ENCODE measurements at places on chromosomes 12 and 14.

- no peak for DNase-seq
These were observed 45.8 kb upstream of the HMGA2 start for GRCh38 chr12:65778258-65779090.

GRCh38 chr14:36556811-36557433, 25.5 kb downstream of the NKX2-8 start:
- peak; percentile 70 for DNase-seq

DNA sequence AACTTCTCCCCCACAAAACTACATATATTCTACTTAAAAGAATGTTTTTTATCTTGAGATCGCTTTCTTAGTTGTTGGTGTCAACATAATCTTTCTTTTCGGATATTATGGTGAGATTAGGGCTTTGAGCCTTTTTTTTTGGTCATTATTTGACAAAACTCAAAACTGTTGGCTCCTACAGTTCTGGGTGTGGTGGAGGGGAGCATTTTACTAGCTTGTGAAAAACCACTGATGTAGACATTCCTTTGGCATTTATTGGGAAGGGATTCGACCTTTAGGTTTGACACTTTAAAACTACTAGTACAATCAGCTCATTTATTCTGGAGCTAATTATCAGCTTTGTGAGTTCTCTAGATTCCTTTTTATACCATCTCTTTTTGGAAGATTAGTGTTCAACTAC, 24.4 kb downstream of the MSRB3 start:
- DNase-seq = no peak

GRCh38 chr14:74542056-74542685, 48.6 kb downstream of the ISCA2 start:
- DNase-seq = no peak

DNA sequence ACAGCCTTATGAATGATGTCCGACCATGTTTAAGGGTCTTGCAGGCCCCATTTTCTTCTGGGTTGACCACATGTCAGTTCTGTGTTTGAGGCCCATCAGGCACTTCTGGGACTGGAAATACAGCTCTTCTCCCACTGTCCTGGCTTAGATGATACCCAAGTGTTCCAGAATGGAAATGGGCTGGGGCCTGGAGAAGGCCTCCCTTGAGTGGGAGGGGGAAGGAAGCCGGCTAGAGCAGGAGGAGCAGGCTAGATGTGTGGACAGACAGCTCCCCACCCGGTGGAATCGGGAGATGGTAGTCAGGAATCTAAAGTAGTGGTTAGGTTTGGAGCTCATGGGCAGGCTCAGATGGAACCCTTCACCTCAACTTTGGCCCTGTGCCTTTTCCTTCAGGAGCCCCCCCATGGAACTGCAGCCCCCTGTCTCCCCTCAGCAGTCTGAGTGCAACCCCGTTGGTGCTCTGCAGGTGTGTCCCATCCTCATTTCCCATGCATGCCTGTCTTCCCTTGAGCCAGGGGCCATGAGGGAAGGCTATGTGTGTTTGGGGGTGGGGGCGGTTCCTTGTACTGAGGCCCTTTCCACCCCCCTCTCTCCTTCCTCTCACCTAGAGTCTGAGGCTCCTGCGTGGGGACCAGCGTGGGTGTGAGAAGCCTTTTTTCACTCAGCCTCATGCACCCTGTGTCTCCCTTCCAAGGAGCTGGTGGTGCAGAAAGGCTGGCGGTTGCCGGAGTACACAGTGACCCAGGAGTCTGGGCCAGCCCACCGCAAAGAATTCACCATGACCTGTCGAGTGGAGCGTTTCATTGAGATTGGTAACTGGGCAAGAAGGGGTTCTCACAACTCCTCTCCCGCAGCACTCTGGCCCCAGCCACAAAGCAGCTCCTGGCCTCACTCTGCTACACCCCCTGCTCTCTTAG, 3.0 kb downstream of the NPFF start:
- DNase-seq = no peak

DNA sequence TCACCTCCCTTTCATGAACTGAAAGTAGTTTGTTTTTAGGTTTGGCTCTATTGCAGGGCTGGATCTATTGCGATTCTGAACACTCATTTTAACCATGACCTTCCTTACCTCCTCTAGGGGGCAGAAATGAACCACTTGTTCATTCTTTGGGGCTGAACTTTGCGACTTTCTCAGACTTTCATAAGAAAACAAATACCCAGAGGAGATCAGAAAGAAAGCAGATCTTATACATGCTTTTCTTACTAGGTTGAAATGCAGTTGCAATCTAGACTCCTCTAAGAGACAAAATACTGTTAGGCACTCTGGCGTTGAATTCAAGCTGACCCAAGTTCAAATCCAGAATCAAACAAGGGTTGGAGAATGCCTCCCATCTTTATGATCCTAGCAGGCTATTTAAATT, 32.6 kb upstream of the PLEKHG3 start:
- DNase-seq = peak; percentile 85

- no peak for DNase-seq
These were observed 38.8 kb downstream of the CBX5 start for GRCh38 chr12:54240971-54241588.

GRCh38 chr14:66038618-66039017, 447.6 kb upstream of the CCDC196 start:
- DNase-seq = peak; percentile 58

- DNase-seq = peak; percentile 63
These were observed 386.1 kb downstream of the SEC23A start for GRCh38 chr14:38716926-38717325.

DNA sequence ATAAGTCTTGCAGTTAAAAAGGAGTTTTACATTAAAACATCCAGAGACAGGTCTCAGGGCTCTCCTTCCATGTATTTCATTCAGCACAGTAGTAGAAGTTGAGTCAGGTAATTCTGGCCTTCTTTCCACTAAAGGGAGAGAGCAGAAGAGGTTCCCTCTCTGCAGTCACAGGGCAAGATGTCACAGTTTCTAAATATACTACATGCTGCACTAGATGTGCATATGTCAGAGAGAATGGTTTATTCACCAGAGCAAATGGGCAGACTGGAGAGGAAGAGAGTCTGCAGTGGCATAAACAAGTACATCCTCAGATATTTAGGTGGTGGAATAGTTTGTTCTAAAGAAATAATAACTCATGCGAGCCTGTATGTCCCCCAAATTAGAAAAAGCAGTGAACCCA, 132.0 kb downstream of the KICS2 start:
- no peak for DNase-seq

- no peak for DNase-seq
These were observed 40.2 kb downstream of the HEATR5A start for GRCh38 chr14:31380106-31380505.

DNA sequence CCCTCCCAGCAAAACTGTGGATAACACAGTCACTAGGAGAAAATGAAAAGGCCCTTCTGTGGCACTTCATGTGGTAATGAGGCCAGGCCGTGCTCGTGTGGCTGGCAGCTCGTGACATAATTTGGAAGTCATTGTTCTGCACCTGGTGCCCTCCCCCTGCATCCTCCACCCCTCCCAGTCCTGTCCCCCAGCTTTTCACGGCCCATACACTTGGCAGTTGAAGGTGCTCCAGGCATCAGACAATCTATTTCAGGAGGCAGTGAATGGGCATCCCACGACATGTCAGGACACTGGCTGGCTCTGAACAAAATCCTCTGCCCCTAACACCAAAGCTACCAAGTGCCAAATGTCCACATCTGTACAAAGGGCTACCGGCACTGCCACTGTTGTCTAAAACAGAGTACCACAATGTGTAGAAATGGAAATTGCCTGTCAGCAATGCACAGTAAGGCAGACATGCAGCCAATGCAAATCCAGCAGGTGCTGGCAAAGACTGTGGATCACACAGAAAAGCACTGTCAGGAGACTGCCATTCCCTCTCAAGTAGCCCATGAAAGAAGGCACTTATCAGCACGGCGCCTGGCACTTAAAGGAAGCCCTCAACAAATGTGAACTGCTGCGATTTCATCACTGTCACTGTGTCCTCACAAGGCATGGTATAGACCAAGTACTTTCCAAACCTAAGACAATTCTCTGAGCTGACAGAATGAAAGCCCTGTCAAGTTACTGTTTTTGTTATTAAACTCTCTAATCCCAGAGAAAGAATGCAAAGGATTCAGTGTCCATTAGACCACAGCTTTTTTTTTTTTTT, 39.1 kb downstream of the CORO1C start:
- DNase-seq = peak; percentile 87

DNA sequence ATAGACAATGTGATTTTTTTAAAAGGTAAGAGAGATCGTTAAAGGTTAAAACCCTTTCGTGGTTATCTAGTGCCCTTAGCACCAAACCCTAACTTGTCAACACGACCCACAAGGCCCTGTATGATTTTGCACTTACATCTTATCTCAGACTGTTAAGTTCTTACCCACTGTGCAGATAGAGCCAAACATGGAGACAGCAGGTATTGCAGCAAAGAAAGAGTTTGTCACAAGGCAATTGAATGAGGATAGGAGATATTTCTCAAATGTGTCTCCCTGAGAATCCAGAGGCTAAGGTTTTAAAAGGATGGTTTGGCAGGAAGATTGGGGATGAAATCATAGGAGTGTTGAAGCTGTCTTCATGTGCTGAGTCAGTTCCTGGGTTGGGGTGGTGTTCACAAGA, 313.4 kb downstream of the AEBP2 start:
- DNase-seq = no peak

DNA sequence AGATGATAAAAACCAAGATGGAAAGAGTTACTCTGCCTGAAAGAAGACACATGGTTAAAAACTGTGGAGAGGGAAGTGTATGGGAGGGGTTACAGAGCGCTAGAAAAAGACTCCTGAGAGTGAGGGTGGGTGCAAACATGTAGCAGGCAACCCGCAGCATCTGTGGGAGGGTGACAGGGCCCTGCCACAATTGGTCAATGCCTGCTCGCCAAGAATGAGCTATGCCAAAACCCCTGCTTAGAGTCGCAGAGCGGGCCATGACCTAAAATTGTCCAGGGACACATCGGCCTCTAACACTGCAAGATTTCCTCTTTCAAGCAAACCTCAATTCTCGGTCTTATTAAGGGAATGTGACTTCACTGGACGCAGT, 700 bp downstream of the PRKAG1 start:
- peak; percentile 55 for DNase-seq

DNA sequence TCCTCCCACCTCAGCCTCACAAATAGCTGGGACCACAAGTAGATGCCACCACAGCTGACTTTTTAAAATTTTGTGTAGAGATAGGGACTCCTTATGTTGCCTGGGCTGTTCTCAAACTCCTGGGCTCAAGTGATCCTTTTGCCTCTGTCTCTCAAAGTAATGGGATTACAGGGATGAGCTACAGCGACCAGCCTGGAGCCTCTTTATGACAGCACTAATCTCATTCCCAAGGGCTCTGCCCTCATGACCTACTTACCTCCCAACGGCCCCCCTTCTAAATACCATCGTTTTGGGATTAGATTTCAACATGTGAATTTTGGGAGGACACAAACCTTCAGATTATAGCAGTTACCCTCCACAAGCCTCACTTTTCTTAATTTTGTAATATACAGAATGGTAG, 150.6 kb upstream of the FUT8 start:
- no peak for DNase-seq

- peak; percentile 64 for DNase-seq
These were observed 1.6 kb downstream of the TMEM260 start for GRCh38 chr14:56581041-56581727.

- no peak for DNase-seq
These were observed 146.4 kb upstream of the ATXN7L3B start for GRCh38 chr12:74391283-74391682.

- DNase-seq = no peak
These were observed 6.7 kb upstream of the LMO3 start for GRCh38 chr12:16612647-16613046.

DNA sequence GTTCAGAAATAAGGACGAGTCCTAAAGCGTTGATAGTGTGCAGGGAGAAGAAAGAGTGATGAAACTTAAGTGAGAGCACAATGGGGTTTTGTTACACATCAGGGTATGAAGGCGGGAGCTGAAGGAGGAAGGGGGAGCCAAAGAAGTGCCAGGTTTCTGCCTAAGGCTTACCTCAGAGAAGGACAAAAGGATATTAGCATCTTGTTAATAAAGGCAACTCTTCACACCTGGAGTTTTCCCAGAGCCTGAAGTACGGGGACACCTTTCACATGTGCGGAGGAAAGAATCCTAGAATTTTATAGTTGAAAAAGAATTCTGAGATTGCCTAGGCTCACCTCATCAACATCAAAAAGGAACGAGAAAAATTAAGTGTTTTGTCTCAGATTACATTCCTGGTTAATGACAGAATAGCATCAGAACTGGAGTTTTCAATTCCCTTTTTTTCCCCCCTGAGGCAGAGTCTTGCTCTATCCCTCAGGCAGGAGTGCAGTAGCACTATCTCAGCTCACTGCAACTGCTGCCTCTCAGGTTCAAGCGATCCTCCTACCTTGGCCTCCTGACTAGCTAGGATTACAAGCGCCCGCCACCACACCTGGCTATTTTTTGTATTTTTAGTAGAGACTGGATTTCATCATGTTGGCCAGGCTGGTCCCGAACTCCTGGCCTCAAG, 2.2 kb upstream of the SAV1 start:
- DNase-seq = no peak

- DNase-seq = no peak
These were observed 24.4 kb upstream of the CD27 start for GRCh38 chr12:6420364-6420763.

- DNase-seq = no peak
These were observed 26.9 kb downstream of the WDR89 start for GRCh38 chr14:63614679-63615363.

- DNase-seq = no peak
These were observed 16.4 kb upstream of the SRSF5 start for GRCh38 chr14:69750495-69750894.

DNA sequence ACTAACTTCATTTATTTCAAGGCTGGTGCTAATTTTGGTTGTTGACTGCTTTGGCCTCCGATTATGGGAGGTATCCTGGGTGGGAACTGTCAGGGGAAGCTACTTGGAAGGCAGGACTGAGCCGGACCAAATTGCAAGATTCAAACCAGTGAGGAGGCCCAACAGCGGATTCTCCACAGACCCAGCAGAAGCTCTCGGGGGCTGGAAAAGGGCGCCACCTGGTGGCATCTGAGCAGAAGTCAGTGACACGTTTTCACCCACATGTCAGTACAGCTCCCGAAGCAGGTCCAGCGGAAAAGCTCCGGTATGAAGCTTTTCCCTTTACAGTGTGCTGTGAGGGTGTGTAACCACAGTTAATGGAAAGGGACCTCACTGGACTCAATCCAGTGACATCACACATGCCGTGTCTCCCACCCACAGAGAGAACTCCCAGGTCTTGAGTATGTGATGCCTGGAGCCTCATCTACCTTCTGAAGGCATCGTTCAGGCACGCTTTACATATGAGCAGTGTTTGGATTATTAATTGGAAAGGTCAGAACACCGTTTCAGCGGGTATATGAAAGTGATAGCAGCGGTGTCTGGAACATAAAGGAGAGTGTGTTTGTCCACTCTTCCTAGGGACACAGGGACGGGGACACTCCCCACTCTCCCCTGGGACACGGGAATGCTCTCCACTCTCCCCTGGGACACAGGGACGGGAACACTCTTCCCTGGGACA, 3.6 kb upstream of the P2RX2 start:
- peak; percentile 83 for DNase-seq
